CD4-positive, alpha-beta memory T cell (primary cell): ENCODE measurements at places on chromosomes 2 and 18.

DNA sequence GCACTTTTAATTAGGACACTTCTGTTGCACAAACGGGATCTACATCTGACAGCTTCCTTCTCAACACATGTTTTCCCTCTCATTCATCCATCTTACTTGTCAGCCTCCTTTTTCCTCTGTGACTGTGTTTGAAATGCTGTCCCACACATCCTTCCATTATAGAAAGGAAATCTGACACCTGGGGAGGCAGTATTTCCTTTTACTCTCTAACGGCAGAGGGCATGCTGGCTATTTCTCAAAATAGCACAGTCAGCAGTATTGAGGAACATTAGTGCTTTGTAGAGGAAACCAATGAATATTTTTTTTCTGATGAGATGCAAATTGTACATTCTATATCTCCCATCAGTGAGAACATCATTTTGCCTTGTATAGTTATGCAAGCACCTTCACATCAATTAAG, 668.7 kb downstream of the SLC4A3 start:
- DNase-seq = no peak

DNA sequence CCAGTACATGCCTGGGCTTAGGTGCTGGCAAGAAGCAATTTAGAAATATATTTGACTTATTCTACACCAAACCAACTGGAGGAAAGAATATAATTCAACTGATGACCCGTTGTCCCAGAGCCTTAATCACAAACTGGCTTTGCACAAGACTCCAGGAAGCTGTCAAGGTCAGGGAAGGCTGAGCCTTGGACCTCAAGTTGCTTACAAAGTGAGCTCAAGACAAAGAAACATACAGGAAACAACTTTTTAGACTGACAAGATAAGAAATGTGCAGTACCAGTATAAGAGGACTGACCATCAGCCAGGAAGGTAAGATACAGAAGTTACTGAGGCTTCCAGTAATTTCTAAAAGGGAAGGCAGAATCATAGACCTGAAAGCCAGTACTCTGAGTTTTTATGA, 35.0 kb upstream of the GPR55 start:
- DNase-seq = no peak

DNA sequence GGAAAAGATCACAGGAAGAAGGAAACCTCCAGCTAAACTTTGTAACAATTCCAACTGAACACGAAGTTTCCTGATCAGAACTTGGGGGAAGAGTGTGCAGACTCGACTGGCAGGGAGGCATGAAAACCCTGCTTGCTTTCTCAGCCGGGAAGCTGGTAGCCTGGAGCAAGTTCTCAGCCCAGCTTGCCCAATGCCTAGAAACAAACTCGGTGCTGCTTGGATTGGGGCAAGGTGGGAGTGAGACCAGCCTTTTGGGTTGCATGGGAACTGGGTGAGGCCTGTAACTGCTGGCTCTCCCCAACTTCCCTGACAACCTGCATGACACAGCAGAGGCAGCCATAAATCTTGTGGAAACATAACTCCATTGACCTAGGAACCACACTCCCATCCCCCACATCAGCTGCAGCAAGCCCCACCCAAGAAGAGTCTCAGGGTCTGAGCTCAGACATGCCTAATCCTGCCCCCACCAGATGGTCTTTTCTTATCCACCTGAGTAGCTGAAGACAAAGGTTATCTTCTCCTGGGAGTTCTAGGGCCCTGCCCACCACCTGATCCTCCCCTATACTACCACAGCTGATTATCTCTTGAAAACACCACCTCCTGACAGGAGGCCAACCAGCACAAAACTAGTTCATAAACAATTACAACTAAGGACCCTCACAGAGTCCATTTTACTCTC, 1859.7 kb upstream of the CELF4 start:
- no peak for DNase-seq

DNA sequence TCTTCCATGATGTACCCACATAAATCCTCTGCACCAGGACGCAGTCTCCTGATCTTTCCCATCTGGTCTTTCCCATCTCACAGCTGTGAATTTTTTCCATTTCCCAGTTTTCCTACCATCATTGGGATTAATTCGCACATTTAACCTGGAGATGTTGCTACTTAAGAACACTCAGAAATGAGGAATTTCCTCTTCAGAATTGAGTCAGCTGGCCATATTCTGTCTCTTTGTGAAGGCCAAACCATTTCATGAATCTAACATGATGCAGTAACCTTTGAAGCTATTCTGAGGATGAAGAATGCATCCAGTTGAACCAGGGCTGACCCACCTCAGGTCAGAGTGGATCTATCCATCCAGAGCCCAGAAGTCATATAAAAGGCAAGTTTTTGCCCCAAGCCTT, 326.8 kb downstream of the SETBP1 start:
- no peak for DNase-seq

DNA sequence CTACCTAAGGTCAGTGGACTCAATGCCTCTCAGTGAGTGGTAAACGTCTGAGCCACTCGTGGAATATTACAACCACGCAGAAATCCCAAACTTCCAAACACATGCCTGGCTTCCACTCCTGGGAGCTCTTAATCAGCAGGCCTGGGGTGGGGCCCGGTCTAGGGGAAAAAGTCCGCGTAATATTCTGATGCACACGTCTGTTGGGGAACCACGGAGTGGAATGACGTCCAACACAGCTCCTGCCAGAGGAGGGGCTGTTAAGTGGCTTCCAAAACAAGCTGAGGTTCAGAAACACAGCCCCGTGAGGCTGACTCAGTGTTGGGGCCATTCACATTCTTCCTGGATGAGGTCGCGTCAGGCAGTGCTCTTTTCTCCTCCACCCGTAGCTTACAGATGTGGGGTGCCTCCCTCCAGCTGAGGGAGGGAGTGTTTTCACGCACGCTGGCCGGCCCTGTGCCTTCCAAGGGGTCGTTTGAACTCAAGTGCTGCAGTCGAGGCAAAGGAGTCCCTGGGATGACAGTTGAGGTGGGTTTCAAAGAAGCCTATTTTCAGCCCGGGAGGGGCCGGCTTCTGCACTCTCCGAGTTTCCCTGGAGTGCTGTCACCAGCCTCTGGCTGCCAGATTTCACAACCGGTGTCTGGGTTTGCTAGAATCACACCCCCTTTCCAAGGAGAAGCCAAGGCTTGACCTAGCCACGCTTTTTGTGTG, 73.1 kb downstream of the ACKR3 start:
- no peak for DNase-seq
